ENCODE measurements at places on chromosomes 7 and 10.
A peak's percentile ranks its signal among the peaks of the same experiment; 100 is the strongest.

DNA sequence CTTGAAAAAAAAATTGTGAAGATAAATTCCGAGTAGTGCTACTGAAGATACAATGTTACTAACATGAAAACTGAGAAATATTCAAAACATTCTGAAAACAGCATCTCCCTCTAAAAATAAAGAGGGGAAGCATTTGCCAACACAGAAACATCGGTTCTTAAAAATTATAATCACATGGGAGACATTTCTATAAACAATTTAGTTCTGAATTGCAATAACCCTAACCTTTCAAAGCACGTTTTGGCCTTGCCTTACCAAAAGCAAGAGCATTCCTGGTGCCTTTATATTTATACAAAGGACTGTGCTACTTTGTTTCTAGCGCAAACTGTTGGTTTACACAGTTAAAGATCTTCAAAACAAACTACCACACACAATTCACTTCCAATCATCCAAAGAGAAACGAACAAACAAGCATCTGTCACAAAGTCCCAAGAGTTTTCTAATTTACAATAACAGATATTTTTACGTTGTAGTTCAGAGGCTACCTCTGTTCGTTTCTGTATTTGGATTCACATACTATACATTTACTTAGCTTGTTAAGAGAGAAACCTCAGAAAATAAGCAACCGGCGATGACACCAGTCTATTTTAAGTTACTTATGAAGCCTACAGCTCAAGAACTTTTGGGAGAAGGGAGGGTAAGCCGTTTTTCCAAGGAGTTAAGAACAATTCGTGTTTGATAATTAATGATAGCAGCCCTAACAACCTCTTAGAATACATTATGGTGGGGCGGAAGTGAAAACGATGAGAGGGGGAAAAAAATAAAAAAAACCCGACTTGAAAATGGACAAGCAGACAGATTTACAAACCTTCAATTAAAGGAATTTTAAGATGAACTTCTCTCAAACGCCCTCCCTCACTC lies 1.3 kb downstream of the ABI1 start:
- no peak for DNase-seq
- H3K4me3 ChIP-seq: peak overlapping the region; percentile 95
- peaks cover 11% of the 10 kb centered on the region for H3K4me1 ChIP-seq
- H3K27ac ChIP-seq: peak overlapping the region; percentile 98
- no peaks in the 10 kb centered on the region for H3K27me3 ChIP-seq

DNA sequence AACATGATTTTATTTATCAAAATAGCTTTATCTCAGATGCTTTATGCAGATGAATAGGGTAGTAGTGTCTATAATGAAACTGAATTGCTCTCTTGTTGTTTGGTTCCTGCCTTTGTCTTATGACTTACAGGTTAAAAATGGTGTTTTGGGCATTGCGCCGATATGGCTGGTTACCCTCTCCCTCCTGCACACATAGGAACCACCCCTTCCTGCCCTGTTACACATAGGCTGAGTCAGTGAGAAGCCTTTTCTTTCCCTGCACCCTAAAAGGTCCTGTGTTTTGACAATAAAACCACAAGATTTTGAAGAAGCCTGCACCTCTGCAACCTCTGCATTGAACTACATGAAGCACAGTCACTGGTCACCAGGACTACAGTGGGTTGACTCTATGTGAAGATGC lies 655.8 kb upstream of the ANKRD30A start:
- H3K4me3 ChIP-seq: no peak overlapping the region
- H3K36me3 ChIP-seq: no peaks in the 10 kb centered on the region
- H3K27ac ChIP-seq: no peak overlapping the region
- H3K27me3 ChIP-seq: no peaks in the 10 kb centered on the region
- DNase-seq: no peak

GRCh38 chr7:132275416-132276233 lies 300.6 kb downstream of the PLXNA4 start:
- DNase-seq: peak; percentile 10
- no peak overlapping the region for H3K27ac ChIP-seq
- H3K27me3 ChIP-seq: peaks cover 4% of the 10 kb centered on the region
- no peaks in the 10 kb centered on the region for H3K36me3 ChIP-seq

GRCh38 chr10:101065481-101066145 lies 3.8 kb downstream of the KAZALD1 start:
- H3K36me3 ChIP-seq: no peaks in the 10 kb centered on the region
- H3K27ac ChIP-seq: peak overlapping the region; percentile 76
- peak overlapping the region; percentile 46 for H3K4me3 ChIP-seq
- DNase-seq: peak; percentile 55

DNA sequence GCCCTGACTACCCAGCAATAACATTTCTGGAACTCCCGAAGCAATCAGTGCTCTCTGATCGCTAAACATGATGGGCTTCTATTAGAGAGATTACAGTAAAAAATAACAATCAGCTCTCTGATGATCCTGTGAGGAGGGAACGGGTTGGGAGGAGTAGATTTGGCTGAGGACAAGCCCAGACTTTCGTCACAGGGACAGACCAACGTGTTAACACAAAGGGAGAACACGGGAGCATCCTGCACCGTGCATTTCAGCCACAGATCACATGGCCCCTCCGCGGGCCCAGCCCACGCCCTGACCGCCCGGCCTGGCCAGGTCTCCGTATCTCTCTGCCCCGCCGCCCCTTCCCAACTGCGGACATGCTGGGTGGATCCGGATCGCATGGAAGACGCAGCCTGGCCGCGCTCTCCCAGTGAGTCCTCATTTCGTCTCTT lies 95.0 kb upstream of the AGBL3 start:
- H3K27ac ChIP-seq: peak overlapping the region; percentile 49
- no peaks in the 10 kb centered on the region for H3K27me3 ChIP-seq
- no peaks in the 10 kb centered on the region for H3K4me1 ChIP-seq
- peaks cover 3% of the 10 kb centered on the region for H3K36me3 ChIP-seq

- peak; percentile 21 for DNase-seq
- peaks cover 7% of the 10 kb centered on the region for H3K4me1 ChIP-seq
- H3K4me3 ChIP-seq: no peak overlapping the region
- H3K27ac ChIP-seq: peak overlapping the region; percentile 53
- no peaks in the 10 kb centered on the region for H3K36me3 ChIP-seq
Measured at GRCh38 chr10:104300736-104301292, 31.8 kb downstream of the GSTO2 start.

DNA sequence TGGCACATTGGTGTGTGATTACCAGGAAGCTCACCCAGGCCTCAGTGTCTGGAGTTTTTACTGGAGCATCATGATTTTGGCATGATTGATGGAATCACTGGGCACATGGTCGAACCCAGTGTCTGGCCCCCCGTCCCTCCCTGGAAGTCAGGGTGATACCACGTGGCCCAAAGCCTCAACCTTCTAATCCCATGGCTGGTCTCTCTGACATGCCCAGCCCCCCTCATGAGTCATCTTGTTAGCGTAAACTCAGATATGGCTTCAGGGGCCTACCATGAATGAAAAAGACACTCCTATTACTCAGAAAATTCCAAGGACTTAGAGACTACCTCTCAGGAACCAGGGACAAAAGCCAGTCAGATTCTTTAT lies 109.3 kb downstream of the GRK5 start:
- no peaks in the 10 kb centered on the region for H3K27me3 ChIP-seq
- H3K4me3 ChIP-seq: no peak overlapping the region

GRCh38 chr10:90917238-90917967 lies 3.5 kb downstream of the ANKRD1 start:
- no peaks in the 10 kb centered on the region for H3K36me3 ChIP-seq
- no peak for DNase-seq
- H3K4me1 ChIP-seq: no peaks in the 10 kb centered on the region
- no peak overlapping the region for H3K27ac ChIP-seq
- no peaks in the 10 kb centered on the region for H3K27me3 ChIP-seq

GRCh38 chr10:75924309-75924902 lies 493.0 kb downstream of the LRMDA start:
- H3K4me3 ChIP-seq: no peak overlapping the region
- no peaks in the 10 kb centered on the region for H3K36me3 ChIP-seq
- DNase-seq: no peak

DNA sequence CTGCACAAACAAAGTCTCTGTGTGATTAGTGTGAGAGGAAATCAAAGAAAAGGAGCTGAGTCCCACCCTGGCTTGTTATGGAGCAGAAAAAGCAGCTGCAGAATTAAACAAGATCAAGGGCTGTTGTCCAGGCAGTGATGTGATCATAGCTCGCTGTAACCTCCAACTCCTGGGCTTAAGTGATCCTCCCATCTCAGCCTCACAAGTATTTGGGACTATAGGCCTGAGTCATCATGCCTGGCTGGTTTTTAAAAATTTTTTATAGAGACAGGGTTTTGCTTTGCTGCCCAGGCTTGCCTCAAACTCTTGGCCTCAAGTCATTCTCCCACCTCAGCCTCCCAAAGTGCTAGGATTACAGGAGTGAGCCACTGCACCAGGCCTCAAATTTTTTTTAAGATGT lies 88.9 kb downstream of the IPMK start:
- H3K27ac ChIP-seq: no peak overlapping the region
- no peak for DNase-seq
- no peaks in the 10 kb centered on the region for H3K4me1 ChIP-seq
- H3K4me3 ChIP-seq: no peak overlapping the region
- no peaks in the 10 kb centered on the region for H3K36me3 ChIP-seq
- no peaks in the 10 kb centered on the region for H3K27me3 ChIP-seq

Measured in small intestine (tissue), 16 donors.